ENCODE measurements at places on chromosomes 5 and 9. TPM values are rescaled to one million over a fixed set of nuclear protein-coding genes. Genes with fewer than 3 reads are reported as not detected.

DNA sequence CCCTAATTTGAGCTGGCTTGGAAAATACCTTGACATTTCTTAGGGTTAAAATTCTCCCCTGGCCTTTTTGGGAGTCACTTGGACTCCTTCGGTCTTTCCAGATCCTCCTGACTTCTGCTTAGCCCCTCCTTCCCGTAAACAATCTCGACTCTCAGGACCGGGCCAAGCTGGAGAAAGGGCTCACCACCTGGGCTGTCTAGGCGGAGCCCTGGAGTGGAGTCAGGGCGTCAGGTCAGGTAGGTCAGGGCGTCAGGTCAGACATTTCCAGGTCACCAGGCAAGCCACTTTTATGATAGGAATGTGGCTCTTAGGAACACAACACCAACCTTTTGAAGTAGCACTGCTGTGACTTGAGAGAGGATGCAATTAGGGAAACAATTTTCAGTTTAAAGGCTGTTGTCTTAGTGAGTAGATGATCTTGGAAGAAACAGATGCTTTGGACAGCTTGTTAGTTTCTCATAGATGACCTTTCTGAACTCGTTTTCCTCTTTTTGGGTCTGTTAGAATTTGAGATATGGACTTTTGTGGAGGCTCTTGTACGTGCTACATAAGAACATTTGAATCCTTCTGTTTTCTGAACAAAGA, 12.8 kb downstream of the OSTF1 start:
- no peak for DNase-seq

DNA sequence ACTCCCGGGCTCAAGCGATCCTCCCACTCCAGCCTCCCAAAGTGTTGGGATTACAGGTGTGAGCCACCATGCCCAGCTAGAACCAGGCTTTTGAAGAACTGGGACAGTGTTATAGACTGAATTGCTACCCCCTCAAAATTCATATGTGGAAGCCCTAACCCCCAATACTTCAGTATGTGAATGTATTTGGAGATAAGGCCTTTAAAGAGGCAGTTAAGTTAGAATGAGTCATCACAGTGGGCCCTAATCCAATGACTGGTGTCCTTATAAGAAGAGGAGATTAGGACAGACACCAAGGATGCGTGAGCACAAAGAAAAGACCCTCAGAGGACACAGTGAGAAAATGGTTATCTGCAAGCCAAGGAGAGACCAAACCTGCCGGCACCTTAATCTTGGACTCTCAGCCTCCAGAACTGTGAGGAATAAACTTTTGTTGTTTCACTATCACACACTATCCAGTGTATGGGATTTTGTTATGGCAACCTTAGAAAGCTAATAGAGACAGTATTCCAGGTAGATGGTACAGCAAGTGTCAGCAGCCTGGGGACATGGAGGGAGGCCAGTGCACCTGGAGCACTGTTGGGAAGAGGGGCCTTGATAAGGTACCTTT, 31.4 kb upstream of the ERGIC1 start:
- peak; percentile 76 for DNase-seq

TSLP gene
- total RNA-seq, result not detected

DNA sequence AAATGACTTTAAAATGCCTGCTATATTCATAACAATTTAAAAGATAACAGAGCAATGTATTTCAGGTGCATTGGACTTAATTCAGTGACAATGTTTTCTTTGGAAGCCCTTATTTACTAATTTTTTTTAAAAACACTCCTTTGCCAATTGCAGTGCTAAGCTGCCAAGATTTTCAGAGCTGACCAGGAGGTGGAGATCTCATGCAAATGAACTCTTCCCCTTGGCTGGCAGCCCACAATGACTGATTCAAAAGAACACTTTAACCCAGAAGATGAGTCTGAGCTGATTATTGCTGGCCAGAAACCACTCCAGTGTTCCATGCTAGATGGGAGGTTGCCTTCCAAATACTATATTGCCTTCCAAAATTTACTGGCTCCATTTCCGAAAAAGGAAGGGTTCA, 128.3 kb upstream of the CCNH start:
- DNase-seq, result peak; percentile 69

DNA sequence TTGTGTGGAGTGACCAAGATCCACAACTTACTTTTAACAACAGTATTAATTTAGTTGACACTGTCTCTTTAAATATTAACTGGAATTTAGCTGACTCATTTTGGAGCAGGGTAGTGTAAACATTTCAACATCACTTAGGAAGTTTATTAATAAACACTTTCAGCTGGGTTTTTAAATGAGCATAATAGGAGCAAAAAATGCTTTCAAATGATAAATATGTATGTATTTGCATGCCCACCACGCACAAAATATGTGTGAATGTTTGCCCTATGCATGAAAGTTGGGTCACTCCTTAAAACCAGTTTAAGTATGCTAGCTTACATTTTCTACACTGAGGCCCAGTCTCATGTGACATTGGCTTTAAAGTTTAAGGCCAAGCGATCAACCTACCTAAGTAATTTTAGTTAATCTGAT, 2.9 kb downstream of the ZFAND5 start:
- no peak for DNase-seq

DNA sequence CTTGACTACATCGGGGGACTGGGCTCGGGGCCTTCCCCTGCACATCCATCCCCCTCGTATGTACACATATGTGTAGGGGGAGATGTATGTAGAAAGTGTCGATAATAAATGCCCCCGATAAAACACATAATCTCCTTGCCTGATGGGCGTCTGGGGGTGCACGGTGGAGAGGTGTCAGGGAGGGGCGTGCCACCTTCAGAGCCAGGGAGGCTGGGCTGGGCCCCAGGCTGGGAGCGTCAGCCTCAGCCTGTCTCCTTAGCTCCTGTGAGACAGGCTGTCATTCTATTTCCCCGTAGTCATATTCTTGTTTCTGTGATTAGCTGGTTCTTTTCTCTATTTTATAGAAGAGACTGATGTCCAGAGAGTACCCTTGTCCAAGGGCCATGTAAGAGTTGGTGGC, 4.7 kb upstream of the RXRA start:
- no peak for DNase-seq

DNA sequence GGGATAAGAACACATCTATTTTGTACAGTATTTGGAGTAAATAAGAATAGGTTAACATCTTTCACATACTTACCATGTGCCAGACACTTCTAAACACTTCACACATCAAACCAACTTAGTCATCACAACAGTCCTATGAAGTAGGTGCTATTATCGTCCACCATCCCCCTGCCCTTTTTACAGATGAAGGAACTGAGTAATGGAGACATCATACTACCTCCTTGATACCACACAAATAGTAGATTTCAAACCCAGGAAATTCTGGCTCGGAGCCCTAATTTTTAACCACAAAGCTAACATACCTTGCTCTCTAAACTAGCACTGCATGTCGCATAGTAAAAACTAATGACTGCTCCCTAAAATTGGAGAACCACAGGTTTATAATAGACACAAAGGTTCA, 4.2 kb upstream of the ZNF366 start:
- DNase-seq, result peak; percentile 67

DNA sequence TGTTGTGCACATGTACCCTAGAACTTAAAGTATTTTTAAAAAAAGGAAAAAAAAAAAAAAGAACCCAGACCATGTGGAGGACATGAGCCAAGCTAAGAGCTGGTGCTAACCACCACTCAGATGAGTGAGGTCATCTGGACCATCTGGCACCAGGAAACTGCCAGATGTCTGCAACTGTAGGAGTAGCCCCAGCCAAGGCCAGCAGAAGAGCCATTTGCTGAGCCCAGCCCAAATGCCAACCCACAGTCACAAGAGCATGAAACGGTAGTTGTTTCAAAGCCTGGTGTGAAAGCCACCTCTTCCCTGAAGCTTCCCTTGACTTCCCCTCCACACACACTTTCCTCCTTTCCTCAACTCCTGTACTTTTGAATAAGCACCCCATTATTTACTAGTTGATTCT, 69.2 kb upstream of the FCN1 start:
- no peak for DNase-seq

DNA sequence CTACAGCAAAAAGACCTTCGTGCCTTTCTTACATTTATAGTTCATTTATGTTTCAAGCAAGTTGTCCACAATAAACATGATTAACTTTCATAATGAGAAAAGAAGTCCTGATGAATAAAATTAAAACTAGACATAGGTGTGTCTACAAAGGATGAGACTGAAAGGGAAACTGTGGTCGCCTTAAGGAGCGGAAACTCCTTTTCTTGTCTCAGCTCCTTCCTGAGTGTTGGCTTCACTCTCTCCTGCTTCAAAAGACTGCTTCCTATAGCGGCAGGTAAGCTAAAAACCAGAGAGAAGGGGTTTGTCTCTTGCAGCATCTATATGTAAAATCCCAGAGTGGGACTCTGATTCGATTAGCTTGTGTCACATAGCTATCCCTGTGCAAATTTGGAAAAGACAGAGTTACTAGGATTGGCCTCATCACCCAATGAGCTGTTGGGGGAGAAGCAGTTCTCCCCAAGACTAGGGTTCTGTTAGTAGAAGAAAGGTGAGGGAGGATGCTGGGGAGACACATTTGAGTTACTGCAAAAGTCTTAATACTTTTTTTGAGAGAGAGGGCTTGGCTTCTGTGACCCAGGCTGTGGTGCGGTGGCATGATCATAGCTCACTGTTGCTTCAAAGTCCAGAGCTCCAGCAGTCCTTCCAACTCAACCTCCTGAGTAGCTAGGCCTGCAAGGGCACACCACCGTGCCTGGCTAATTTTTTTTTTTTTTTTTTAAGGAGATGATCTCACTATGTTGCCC, 16.8 kb upstream of the CTSL start:
- DNase-seq, result no peak

GRCh38 chr9:135879619-135880018, 27.7 kb downstream of the CAMSAP1 start:
- no peak for DNase-seq

- no peak for DNase-seq
Measured at GRCh38 chr9:134138292-134138691, 2.4 kb downstream of the WDR5 start.

- no peak for DNase-seq
Measured at GRCh38 chr5:141208478-141208877, at the start of gene PCDHB12. Gene PCDHB12, plus strand, starts transcription at chr5:141208719. Its CDS starts 189 bp downstream, at chr5:141208908.

SHISAL2B gene
- not detected for total RNA-seq

GRAMD2B gene
- 11.2 TPM for total RNA-seq

GRCh38 chr9:27655441-27655840, 82.2 kb upstream of the C9orf72 start:
- no peak for DNase-seq

DNA sequence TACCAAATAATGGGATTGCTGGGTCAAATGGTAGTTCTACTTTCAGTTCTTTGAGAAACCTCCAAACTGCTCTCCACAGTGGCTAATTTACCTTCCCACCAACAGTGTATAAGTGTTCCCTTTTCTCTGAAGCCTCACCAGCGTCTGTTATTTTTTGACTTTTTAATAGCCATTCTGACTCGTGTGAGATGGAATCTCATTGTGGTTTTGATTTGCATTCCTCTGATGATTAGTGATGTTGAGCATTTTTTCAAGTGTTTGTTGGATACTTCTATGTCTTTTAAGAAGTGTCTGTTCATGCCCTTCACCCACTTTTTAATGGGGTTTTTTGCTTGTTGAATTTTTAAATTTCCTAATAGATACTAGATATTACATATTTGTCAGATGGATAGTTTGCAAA, 28.4 kb upstream of the SUSD1 start:
- peak; percentile 55 for DNase-seq

- peak; percentile 80 for DNase-seq
Measured at GRCh38 chr9:96612105-96612965, 7.3 kb downstream of the CDC14B start.

DNA sequence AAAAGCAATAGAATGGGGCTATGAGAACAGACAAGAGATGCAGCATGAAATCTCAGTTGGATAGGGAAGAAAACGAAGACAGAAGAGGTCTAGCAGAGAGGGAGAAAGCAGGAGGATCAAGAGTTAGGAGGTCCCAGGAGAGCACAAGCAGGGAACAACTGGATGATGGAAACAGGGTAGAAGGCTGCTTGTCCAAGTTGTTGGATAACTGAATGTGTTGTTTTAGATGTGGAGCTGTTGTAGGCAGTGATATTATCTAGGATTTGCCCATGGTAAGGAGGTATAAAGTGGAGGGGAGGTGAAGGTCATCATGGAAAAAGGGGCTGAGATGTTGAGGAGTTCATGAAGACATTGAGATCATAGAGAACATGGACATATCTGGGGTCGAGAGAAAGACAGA, 12.4 kb upstream of the RHOBTB3 start:
- no peak for DNase-seq

DNA sequence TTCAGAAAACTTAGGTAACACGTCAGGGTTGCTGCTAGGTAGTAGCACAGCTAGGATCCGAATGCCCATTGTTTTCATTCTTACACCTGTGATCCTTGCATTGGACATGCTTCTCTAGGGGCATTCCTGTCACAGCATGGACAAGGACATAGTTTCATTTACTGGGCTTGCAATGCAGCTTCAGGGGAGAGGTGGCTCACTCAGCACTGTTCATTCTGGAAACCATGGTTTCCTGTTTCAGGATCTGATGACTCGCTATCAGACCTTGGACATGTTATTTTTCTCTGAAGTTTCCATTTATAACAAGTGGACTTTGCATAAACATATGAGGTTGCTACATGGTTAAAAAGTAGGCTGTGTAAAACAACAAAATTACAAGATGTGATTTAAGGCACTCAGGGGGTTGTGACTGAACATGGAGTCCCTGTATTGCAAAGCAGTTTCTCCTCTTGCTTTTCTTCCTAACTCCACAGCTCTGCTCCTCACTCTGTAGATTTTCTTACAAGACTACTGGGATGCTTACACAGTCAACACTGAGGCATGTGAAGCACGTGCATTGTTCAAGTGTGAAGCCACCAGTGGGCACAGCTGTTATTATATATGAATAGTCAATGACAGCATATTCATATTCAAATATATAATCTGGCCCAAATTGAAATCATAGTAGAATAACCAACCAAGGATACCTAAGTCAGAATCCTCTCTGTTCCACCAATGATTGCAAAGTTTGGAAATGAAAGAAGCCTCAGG, 66.1 kb upstream of the STK32A start:
- peak; percentile 43 for DNase-seq

Data from A172 (cell line).